ENCODE measurements at places on chromosomes 3 and 15.

- no peak for DNase-seq
Measured at GRCh38 chr3:32323604-32324003, 68.0 kb upstream of the CMTM7 start.

DNA sequence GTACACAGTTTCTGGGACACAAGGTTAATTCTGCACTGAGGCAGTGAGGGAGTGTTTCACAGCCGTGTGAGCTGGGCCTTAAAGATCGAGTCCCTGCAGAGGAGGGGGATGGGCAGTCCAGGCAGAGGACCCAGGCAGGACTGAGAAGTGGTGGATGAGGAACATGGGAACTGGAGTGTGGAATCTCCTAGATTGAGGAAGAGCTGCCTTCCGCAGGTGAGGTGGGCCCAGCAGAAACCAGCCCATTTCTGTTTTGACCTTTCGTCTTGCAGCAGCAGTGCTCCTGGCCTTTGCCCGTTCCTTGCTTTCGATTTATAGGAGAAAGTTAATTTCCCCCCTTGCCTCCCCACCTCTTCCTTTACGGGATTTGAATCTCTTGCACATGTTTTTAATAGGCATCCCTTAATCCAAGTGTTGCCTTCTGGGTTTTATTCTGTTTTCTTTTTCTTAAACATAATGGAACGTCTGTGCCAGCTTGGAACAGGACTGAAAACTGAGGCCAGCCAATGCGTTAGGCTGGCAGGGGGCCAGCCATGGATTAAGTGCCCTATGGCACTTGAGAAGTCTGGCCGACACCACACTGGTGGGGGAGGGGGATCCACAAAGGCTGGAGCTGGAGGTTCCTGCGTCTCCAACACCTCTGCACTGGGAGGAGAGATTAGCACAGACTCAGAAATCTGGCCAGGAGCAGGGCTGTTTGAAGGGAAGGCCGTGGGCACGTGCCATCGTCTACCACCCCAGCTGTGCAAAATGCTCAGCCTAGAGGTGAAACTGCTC is 78.1 kb downstream of the AAGAB start:
- peak; percentile 61 for DNase-seq

DNA sequence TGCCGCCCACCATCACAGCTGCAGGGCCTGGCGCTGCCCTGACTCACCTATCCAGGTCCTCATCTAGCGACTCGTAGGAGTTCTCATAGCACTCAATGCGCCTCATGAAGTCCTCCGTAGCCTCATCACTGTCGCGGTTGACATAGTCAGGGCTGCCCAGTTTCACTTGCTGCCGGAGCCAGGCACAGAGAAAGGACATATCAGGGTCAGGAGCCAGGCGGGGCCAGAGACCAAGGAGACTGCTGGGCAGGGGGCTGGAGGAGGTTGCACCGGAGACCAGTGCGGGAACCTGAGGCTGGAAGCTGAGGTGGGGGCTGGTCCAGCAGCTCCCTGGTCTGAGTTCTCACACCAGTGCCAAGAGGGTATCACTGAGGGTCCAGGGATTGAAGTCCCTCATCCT is 18.2 kb downstream of the PFKFB4 start:
- no peak for DNase-seq

DNA sequence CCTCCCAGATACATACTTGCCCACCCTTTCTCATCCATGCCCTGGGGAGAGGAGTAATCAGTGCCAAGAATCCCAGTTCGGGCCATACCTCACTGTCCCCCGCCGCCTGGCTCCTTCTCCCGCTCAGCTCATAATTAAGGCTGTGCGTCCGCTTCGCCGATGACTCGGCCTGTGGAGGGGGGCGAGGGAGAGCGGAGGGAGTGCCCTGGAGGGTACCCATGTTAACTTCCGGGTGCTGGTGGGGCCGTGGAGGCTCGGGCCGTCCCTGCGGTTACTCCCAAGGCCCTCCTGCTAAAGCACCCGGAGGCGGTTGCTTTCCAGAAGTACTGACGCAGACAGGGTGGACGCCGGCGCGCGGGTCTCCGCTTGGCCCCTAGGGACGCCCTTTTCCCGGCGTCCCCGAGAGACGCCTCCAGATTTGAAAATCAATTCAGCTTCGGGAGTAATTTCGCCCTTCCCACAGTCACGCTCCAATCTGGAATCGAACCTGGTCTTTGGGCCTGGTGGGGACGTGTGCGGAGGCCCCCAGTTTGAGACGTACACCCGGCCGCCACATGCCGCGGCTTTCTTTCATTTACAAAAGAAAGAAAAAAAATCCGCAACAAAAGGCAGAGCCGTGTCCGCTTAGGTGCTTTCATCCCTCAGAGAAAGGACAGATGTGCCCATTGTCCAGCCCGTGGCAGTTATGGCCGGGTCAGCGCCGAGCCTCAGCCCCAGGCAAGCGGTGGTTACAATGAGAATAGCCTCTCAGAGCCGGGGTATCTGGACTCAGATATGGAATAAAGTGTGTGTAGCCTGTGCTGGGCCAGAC is 1.0 kb upstream of the ONECUT1 start:
- DNase-seq: peak; percentile 70

- DNase-seq: no peak
Measured at GRCh38 chr15:70172124-70172523, 74.4 kb upstream of the TLE3 start.

GRCh38 chr3:48215876-48216275 is 7.4 kb upstream of the CAMP start:
- DNase-seq: no peak

DNA sequence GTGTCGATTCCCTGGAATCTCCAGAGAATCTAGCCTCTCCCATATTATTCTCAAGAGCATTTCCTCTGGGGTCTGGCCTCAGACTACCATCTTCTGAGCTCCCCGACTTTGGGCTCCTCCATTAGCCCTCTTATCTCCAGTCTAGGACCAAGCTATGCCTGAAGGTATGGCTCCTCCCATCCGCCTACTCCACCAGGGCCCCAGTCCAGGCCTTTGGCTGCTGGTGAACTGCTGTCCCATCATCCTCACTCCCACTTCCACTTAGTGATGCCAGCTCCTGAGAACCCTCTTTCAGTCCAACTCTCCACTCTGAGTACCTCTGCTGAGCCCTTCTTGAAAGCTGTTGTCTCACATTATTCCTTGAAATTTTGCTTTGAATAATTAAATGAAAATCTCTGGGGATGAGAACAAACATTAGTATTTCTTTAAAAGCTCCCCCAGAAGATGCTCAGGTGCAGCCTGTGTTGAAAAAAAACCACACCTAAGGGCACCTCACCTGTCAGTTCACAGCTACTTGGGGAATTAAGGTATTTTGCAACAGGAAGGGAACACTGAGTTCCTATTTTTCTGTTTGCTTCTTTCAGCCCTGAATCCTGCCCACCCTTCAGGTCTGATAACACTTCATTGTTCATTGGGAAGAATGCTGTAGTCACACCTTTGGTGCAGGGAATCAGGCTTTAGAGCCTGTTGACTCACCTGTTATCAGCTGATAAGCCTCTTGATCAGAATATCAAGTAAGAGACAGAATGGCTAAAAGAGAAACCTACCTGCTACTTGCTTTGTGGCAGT is 9.5 kb downstream of the CLDN18 start:
- no peak for DNase-seq

- no peak for DNase-seq
Measured at GRCh38 chr3:39718674-39719595, 90.5 kb upstream of the MYRIP start.

GRCh38 chr3:53731934-53732624 is 114.1 kb downstream of the CHDH start:
- DNase-seq: no peak

DNA sequence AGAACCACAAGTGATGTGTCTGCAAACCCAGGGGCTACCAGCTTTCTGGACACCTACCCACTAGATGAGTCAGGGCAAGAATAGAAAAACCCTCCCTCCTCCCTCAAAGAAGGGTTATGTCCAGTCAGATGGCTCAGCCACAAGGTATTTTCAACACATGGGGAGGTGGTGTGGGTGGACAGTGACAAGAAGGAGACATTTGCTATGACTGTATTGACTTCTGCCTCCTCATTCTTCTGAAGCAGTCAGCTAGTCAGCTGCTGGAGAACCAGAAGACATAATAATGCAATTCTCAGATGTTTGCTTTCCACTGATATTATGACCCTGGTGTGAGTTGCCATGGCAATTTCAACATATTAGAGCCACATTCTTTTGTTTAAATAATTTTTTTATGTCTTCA is 66.7 kb upstream of the GOLGA8B start:
- DNase-seq: no peak

- DNase-seq: no peak
Measured at GRCh38 chr15:80618685-80619400, 76.3 kb upstream of the ABHD17C start.

GRCh38 chr15:78170848-78171773 is 21.9 kb downstream of the IDH3A start:
- DNase-seq: no peak

- no peak for DNase-seq
Measured at GRCh38 chr3:113249111-113249510, 37.8 kb downstream of the BOC start.

GRCh38 chr3:109702252-109702651 is 364.9 kb upstream of the DPPA4 start:
- no peak for DNase-seq

GRCh38 chr3:114451561-114452018 is 157.8 kb downstream of the TIGIT start:
- DNase-seq: no peak

DNA sequence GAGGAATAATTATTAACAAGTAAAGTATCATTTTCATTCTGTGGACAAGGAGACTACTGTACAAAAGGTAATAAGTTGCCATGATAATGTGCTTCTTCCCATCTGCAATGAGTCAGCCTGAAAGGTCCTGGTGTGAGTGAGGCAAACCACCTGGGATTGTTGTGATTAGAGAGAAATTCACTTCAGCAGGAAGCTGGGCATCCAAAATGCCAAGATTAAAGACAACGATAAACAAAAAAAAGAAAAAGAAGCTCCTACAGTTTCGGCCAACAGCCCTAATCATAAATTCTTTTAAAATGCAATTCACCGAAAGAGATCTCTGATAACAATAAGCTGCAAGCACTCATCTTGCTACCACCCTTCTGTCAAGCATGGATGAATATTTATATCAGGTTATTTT is 507.8 kb downstream of the TUSC7 start:
- no peak for DNase-seq

DNA sequence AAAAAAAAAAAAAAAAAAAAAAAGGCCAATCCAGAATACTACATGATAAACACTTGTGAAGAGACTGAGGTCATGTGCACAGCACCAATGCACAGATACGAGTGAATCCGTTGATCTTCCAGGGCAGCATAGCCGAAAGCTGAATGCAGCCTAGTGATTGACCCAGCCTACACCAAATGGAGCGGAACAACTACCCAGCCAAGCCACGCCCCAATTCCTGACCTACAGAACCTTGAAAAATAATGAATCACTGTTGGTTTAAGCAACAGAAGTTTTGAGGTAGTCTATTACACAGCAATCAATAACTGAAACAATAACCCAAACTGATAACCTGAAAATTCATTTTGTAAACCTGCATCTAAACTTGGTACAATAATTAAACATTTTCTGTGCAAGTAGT is 361.0 kb downstream of the FHIT start:
- no peak for DNase-seq

- no peak for DNase-seq
Measured at GRCh38 chr15:69009341-69009740, 5.2 kb upstream of the NOX5 start.

DNA sequence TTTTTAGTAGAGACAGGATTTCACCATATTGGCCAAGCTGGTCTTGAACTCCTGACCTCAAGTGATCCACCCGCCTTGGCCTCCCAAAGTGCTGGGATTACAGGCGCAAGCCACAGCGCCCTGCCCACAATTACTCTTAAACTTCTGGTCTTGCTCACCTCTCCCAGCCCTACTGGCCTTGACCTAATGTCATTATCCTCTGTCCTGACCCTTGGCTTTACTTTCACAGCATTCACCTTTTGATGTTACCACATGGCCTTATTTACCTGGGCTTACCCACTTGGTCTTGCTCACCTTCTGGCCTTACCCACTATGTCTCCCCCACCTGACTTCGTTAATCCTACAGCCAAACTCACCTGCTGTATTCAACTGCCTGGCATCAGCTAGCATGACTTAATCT is 105.9 kb downstream of the IL12A start:
- no peak for DNase-seq

DNA sequence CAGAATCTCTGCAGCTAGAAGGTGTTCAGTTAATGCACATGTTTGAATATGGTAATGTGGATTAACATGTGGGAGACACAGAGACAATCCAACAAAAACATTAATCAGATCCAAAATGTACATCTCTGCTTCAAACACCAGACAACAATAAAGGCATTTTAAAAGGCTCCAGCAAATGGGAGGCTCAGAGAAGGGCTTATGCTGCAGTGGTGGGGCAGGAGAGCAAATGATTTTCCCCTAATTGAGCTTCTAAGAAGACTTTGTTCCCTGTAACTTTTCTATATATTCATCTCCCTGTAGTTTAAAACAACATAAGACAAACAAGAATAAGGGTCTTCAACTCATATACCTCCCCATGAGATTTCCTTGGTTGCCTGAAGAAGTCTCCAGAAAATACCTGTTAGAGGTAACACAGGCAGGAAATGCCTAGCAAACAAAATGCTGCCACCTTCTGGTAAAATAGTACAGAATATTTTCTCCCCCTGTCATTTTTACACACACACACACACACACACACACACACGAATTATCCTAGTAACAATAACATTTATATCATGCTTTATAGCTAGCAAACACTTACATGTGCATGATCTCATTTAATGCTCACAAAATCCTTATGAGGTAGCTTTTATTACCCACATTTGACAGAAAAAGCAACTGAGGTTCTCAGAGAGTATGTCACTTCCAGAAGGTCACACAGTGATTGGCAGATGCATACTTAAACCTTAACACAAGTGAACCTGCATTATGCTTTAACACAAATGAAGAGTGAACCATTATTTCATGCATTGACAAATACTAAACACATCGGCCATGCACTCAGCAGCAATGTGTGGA is 123.4 kb upstream of the MB21D2 start:
- peak; percentile 16 for DNase-seq

DNA sequence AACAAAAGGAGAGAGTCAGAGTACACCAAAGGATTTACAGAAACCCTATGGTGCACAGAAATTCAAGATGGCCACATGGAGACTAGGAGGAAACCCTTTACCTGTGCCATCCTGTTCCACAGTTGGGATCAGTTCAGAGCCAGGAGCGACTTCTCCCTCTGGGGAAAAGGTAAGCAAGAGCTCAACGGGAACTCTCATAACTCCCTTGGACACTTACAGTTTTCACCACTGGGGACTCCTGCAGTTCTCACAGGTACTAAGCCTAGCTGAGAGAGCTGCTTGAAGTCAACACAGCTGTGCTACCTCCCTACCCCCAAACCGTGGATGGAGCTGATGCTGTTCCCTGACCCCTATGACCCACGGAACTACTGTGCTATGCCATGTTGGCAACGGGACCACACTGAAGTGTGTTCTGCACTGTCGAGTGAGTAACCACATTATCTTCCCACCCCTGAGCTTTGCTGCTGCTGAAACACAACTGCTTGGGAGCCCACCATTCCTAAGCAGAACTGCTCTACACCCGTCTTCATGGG is 606.8 kb downstream of the GBE1 start:
- DNase-seq: no peak
